ENCODE measurements at places on chromosomes 7 and 10.

DNA sequence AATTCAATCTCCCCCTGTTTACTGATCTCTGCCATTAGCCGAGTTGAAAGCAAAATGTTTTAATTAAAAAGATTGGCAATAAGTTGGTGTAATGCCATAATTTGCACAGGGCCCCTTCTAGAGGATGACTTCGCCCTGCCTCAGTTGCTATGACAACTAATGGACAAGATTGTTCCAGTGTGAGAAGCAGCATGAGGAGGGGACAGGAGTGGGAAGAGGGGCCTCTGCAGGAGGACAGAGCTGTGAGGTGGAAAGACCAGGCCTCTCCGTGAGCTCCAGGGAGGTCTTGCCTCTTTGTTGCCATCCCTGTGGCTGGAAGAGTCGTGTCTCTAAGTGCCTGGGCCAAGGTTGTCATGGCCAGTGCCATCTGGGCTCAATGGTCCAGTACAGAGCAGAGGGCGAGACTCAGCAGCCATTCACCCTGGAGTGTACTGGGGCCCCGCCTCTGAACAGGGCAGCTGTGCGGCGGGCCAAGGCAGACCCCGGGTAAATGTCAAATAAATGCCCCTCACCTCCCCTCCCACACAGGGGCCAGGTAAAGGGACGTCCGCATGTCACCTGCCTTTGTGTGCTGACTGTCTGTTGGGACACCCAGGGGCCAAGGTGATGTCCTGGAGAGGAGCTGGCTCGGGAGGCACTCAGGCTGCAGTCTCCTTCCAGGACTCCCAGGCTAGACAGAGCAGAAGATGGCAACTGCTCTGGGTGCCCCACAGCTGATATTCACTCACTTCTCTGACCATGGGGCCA is 97.0 kb upstream of the RET start:
- no peak for DNase-seq

DNA sequence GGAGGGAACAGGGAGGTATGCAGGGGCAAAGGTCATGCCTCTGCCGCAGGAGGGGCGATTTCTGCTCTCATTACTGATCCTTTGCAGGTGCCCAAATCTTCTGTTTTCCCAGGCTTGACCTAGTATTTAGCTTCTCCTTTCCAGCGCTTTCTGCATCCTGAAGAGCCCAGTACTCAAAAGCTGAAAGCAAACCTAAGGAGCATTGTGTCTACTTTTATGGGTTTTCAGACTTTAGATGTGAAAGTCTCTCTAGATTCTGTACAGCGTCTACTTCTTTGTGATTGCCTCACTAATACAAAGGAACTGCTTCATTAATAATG is 560 bp downstream of the GBF1 start:
- no peak for DNase-seq

DNA sequence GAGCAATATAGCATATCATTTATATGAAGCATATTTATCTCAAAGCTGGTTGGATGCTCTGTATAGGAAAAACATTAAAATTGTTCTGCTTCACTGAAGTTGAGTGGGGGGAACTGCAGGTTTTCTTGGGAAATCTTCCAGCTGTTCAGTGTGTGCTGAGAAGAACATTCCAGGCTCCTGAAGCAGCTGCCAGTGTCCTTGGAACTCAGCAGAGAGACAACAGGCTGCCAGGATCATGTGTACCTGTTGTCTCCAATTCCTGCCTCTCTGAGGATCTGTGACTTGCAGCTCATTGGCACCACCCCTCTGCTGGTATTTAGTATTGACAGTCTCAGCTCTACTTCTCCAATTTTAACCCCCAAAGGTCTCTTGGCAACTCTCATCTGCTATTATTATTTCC is 42.3 kb upstream of the PRKG1 start:
- DNase-seq, result no peak

DNA sequence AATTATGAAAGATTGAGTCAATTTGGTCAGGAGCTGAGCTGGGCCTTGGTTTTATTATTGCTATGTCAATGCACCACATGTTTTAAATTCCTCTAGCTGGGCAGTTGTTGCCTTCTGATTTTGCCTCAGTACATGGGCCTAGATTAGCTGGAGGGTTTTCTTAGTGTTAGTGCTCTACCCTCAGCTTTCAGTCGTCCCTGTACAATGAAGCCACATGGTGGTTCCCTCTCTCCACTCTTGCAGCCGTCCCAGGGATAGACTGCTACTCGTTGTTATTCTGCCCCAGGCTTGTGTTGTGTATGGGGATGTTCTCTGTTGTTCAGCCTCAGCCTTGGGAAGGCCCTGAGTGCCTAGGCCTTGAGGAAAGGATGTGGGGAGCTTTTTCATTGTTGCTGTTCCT is 37.0 kb downstream of the NHLRC2 start:
- no peak for DNase-seq

GRCh38 chr10:12716042-12716441 is 285.5 kb downstream of the CCDC3 start:
- no peak for DNase-seq

GRCh38 chr10:96257944-96258343 is 13.4 kb downstream of the BLNK start:
- DNase-seq, result no peak

GRCh38 chr7:95330961-95331337 is 6.6 kb upstream of the PON1 start:
- no peak for DNase-seq

GRCh38 chr7:115087437-115087836 is 165.5 kb downstream of the MDFIC start:
- DNase-seq, result no peak

DNA sequence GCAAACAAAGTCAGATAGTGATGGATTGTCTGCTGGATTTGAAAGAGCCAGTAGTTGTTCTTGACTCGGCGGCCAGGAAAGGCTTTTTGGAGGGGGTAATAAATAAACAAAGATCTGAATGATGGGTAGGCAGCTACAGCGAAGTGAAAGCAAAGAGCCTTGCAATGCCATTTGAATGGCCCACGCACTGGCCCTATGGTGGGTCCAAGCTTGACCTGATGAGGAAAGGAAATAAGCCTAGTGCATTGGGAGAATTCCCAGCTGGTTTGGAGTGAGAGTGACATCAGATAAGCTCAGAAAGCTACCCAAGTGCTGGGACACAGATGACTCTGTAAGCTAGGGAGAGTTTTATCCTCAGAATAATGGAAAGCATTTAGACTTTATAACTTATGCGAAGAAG is 365.2 kb downstream of the PLXDC2 start:
- DNase-seq, result no peak

DNA sequence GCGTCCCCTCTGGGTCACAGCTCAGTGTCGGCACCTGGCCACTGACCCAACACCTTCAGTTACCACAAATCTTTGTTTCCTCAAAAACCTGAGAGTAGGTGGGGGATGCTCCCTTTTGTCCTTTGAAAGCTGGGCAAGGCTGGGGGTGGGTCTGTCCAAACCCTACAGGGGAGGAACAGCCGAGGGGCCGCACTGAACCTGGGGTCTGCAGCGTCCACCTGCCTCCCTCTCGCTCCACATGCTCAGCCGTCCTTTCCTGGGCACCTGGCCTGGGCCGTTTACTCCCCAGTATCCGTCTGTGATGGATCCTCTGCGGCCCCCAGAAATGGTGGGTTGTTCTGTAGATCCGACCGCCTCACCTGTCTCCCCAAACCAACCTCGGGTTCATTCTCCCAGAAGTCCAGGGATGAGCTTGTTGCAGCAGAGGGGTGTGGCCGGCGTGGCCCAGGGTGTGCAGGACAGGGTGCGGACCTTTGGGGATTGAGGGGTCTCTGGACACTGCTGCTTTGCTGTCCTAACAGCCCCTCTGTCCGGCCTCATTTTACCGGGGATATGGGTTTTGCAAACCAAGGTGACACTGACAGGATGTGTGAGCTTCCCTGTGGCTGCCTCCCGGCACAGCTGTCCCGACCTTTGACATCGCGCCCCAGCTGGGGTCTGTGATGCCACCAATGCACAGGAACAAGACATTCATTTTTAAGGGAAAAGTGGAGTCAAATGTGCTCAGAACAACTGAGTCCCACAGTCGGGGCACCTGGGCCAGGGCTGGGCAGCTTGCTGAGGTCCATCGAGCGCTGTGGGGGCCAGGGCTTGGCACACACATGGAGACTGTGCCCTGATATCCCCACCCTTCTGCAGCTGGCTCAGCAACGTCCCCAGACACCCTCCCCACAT is 115.9 kb downstream of the VIPR2 start:
- no peak for DNase-seq

DNA sequence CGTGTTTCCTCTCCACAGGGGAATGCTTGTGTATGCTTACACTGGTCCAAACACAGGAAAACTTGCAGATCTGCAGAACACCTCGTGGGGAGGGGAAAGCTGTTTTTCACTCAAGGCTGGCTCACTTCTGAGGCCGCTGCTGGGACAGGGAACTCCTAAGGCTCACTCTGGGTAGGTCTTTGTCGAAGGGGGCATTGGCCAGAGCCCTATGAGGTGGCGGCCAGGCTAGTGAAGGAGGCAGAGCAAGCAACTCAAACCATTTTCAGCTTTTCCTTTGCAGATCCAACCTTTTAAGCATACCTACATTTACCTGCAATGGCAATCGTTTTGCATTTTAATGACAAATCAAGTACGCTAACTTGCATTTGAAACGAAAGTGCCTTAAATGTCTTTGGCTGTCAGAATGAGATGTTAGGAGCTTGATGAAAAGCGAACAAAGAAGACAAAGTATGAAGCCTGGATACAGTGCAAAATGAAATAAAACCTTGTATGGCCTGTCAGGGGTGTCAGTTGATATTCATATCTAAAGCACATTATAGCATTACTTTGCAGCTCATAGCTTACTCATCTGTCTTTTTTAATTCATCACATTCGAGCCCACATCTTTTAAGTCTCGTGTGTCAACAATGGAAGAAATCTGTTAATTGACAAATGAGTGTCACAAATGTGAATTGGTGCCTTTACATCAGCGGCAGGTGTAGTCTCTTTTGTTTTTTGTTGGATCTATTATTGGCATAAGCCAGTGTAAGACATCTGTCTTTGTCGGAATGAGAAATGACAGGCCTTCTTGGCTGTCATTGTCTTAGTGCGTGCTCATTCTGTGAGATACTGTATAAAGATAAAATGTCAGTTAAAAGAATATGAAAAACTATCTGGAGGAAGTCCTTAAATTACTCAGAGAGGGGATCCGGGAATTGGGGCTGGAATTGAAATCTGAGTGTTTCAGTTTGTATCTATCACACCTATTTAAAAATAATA is 30.5 kb downstream of the LRMDA start:
- DNase-seq, result no peak

DNA sequence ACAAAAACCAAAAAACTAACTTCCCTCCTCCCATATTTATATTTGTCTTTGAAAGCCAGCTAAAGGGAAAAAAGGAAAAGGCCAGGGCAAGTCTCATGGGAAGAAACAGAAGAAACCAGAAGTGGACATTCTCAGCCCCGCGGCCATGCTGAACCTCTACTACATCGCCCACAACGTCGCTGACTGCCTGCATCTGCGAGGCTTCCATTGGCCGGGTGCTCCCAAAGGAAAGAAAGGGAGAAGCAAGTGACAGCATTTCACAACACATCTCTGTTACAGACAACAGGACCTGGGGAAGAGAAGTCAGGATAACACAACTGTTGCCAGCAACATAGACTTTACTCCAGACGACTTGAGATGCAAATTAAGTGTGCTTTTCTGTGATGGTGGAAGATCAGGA is 9.9 kb downstream of the SMKR1 start:
- DNase-seq, result no peak

GRCh38 chr10:110324805-110325280 is 20.1 kb upstream of the SMNDC1 start:
- DNase-seq, result no peak

DNA sequence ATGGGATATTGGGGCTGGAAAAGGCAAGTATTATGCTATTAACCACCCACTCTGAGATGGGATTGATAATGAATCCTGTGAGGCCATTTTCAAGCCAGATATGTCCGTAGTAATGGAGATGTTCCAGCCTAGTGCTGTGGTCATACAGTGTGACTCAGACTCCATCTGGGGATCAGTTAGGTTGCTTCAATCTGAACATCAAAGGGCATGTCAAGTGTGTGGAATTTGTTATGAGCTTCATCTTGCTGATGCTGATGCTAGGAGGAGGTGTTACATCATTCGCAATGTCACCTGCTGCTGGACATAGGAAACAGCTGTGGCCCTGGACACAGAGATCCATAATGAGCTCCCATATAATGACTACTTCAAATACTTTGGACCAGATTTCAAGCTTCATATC is 144.7 kb downstream of the PLCE1 start:
- no peak for DNase-seq

GRCh38 chr7:95863-96260 is 96.5 kb upstream of the FAM20C start:
- no peak for DNase-seq

DNA sequence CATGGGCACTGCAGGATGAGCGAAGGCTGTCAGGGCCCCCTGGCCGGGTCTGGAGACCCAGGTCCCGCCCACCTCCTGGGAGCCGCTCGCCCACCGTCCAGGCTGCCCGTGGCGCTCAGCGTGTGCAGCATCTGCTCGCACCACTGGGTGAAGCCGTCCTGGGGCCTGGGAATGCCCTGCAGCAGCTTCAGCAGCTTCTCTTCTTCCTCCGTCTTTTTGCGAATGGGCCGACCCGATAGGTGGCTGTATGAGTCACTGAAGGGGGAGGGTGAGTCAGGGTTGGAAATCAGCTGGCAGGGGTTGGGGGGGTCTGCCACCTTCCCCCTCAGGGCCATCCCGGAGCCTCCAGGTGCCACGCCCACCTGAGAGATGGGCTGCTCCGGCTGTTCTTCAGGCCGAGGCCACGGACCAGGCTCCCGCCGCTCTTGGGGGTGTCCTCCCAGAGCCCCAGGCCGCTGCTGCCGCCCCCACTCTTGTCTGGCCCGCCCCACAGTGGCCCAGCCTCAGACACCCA is 8.7 kb downstream of the GNB2 start:
- DNase-seq, result no peak

DNA sequence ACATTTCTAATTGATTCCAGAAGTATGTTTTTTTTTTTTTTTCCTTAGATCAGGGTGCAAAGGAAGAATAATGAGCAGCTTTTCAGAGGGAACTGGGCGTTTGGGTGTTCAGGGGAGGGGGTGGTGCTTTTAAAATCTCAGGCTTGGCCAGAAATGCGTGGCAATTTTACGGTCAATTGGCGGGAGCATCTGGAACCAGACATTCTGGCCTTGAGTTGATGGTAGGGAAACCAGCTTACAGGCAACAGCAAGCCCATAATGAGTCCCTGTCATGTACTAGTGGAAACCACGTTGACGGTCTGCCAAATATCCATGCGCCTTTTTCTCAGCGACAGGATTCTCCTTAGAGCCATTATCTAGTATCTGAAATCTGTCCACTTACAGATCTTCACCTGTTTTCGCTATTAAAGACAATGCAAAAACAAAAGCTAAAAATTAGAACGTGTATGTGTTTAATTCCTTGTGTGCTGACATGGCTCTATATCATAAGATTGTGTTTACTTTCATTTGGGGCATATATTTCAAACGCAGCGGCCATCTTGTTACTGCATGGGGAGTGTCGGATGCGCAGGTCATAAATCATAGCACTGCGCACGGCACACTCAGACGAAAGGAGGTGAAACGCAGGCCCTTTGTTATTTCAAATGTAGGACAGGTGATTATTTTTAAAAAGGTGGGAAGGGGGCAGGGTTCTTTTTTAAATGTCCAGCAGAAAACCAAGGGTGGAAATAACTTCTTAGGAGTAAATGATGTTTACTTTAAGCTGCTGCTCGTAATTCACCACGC is 209.2 kb downstream of the AGMO start:
- DNase-seq, result no peak

GRCh38 chr7:25029075-25029474 is 49.1 kb upstream of the OSBPL3 start:
- peak; percentile 1 for DNase-seq

Data from CD4-positive, alpha-beta T cell treated with Interleukin-6 at 100 ng/mL for 8 hours (primary cell).